ENCODE measurements at places on chromosomes 6 and 20.

DNA sequence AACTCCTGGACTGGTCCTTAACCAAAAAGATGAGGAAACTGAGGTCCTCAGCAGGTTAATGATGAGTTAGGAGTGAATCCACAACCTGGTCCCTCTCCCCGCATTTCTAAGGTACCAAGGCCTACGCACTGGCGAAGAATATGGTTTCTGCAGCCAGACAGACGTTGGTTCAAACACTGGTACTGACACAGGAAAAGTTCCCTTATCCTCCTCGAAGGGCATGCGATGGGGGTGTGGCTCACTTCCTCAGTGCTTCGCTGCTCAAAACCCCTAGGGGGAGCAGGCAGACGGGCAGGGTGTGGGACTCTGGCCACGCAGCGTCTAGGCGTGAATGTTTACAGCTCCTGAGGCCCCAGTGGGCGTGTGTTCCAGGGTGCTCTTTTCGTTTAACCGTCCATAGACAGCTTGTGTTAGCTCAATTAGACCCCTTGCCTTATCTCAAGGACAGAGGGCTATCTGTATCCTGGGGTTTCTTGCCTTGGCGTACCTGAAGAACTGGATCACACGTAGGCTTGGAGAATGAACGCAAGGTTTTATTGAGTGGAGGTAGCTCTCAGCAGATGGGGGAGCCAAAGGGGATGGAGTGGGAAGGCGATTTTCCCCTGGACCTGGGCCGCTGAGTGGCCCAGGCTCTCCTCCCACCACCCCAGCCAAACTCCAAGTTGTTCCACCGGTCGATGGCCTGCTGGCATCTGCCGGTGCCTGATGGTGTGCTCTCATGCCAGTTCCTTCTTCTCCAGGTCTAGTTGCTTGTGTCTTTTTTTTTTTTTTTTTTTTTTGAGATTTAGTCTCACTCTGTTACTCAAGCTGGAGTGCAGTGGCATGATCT, 31.8 kb upstream of the PTPN1 start:
- peak; percentile 62 for DNase-seq

GRCh38 chr6:44563397-44563796, 175.9 kb downstream of the CDC5L start:
- peak; percentile 40 for DNase-seq

GRCh38 chr20:10626896-10627295, 46.9 kb downstream of the JAG1 start:
- DNase-seq, result no peak

DNA sequence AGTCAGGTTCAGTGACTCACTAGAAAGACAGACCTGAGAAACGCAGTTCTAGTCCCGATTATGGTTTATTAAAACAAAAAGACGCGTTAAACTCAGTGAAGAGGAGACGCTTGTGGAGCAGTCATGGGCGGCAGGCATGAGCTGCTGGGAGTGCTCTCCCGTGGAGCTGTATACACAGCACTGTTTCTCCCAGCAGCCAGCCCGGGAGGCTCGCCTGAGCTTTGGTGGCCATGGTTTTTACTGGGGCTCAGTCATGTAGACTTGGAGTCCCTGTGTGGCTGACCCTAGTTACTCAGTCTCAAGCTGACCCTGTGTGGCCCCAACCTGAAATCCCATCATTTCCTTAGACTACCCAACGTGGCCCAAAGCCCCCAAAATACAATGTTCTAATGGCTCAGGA, 41.2 kb upstream of the BHLHE23 start:
- DNase-seq, result no peak

DNA sequence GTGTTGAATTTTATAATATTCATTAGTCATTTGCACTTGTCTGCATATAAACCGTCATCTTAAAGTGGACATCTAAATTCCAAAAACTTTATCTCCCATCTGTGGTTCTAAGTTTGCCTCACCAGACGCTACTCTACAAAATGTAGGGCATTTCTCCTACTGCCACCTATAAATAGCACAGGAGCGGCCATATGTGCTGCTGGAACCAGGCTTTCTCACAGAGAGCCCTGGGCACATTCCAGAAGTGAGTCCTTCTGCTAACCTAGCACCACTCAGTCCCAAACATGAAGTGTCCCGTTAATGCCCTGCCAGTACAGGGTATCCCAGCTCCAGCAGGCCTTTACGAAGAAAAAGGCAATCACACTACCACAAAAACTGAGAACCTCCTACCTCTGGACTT, 153.7 kb downstream of the TMEM242 start:
- DNase-seq, result peak; percentile 23

DNA sequence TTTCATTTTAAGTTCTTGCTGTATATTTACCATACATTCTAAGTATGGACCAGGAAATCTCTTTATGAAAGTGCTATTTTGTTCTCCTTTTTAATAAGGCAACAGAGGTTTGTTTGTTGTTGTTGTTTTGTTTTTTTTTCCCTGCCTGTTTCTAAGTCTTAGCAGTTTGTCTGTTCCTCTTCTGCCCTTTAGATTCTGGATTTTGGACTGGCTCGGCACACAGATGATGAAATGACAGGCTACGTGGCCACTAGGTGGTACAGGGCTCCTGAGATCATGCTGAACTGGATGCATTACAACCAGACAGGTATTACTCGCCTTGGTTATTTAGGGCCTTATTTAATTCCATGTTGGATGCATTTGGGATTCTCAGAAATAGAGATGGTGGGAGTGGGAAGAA, 48.0 kb downstream of the MAPK14 start:
- no peak for DNase-seq

DNA sequence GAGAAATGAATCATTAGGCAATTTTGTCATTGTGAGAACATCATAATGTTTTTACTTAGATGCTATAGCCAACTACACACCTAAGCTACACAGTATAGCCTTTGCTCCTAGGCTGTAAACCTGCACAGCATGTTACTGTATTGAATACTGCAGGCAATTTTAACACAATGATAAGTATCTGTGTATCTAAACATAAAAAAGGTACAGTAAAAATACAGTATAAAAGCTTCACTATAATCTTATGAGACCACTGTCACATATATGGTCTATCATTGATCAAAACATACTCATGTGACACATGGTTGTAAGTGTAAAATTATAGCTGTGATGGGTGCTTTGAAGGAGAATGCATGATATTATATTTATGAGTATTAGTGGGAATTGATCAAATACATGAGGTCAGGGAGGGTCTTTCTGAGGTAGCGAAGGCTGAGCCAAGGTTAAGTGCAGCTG, 29.2 kb upstream of the CCN2 start:
- no peak for DNase-seq

DNA sequence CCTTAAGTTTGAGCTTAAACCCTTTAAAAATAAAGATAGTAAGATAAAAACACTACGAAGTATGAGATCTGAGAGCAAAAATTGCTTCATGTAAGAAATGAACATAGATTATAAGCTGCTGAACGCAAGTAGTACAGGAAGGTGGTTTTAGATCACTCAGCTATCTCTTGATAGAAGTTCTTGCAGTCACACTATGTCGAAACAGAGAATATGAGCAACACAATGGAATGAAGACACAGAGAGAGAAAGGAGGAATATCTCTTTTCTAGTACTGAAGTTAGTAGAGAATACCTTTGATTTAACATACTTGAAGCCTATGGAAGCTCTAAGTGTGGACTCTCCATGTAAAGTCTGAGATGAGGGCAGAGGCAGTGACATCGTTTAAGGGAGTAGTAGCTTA, 162.7 kb downstream of the CDK19 start:
- no peak for DNase-seq

DNA sequence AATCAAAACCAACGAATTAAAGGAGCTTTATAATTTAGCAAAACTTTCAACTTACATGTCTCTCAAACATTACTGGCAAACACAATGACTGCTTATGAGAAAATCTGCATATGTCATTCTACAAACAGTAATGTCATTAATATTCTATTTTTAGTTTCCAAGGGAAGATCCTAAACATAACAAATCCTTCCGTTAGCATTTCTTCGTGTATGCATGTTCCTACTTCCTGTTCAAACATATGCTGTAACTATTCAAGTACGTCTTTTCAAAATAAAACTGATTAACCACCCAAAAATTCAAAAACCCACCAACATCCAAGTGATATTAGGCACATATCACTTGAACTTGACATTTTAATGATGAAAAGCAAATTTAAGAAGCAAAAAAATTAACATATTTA, 131.3 kb downstream of the HACE1 start:
- DNase-seq, result peak; percentile 22

- peak; percentile 43 for DNase-seq
These were observed 4.2 kb upstream of the EPHA7 start for GRCh38 chr6:93423542-93423941.
